Activated T-helper 2 cell treated with anti-CD3 and anti-CD28 coated beads, Interferon-gamma antibody, Interleukin-2, Interleukin-4, amounts not matched to agents 10 μg/mL and 5 μg/mL and 100 μg/mL, durations not matched to agents 14 hours and 24 hours and 36 hours (primary cell): ENCODE measurements at places on chromosomes 6 and 20. TPM values are rescaled to one million over a fixed set of nuclear protein-coding genes. Genes with fewer than 3 reads are reported as not detected.

GCM1 gene
- total RNA-seq, result not detected in 2 replicates

SLC17A3 gene
- total RNA-seq, result 1.6 TPM in 2 replicates

PTGIS gene
- 31.0 and 31.3 TPM in 2 replicates for total RNA-seq

ZNF292 gene
- 56.2 and 62.7 TPM in 2 replicates for total RNA-seq

FAM50B gene
- 9.1 and 10.0 TPM in 2 replicates for total RNA-seq

BTN3A1 gene
- total RNA-seq, result 34.8 and 38.6 TPM in 2 replicates

HLA-DQB1 gene
- total RNA-seq, result 1.6 and 2.7 TPM in 2 replicates

C6orf132 gene
- 0.09 and 0.23 TPM in 2 replicates for total RNA-seq

FNDC11 gene
- 0.18 and 0.27 TPM in 2 replicates for total RNA-seq

HAO1 gene
- not detected in 2 replicates for total RNA-seq

CHRNA4 gene
- total RNA-seq, result not detected in 2 replicates

MRPS10 gene
- 39.6 and 40.4 TPM in 2 replicates for total RNA-seq

BPIFB4 gene
- not detected in 2 replicates for total RNA-seq

MEI4 gene
- not detected in 2 replicates for total RNA-seq
